ENCODE measurements at places on chromosomes 7 and 10.

DNA sequence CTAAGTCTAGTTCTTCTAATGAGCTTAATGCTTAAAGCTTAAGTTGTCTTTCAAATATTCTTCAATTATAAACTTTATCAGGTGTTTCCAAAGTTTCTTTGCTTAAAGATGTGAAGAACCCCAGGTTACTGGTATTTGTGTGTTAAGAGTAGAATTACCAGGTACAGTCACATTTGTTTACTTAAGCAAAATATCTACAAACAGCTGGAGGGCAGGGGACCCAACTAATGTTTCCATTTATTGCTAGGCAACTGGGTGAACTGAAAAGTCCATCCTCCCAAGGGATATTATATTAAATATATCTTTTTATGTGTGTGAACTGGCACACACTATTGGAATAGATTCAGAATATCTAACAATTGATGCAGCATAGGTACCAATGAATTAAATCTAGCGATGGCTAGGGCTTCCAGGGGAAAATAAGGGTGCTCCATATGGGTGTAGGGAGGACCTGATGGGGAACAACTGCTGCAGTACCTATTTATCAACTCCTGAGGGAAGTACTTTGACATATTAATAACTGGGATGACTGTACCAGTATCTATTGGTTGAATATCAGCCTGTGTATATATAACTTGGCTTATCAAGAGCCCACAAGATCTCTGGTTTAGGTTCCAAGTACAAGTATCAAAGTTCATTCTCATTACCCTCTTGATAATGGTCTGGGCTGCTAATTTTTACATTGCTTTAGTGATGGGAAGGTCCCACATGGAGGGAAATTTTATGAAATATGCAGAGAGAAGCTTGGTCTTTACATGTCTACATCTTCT is 10.3 kb upstream of the AGR3 start:
- no peak for DNase-seq

DNA sequence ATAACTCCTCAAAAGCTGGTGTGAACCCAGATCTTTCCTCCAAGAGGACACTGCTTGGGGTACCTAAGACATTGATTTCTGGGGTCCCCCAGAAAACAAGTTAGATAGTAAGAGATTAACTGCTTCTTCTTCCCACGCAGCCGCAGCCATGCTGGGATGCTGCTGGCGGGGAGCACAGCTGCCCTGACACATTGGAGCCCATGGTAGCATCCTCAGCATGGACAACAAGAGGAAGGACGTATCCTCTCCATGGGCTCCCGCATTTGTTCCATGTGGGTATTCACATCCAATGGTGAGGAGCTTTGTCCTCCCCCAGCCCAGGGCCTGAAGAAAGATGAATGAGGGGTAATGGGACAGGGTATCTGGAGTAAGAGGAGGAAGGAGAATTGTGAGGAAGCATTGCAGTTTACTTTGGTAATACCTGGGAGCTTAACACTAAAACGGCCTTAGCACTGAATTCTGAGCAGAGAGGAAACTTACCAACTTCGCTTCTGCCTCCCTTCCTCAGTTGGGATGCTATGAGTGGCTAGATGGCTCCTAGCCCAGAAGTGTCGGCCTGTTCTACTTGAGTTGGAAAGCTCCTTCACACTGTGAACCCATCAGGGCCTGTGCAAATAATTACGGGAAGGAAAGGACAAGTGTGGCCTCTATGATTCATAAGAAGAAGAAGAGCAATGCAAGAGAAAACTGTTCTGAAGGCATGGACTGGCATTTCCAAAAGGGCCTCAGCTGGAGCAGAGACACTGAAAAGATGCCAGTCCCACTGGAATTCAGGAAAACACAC is 43.9 kb downstream of the C10orf120 start:
- DNase-seq = no peak

- no peak for DNase-seq
Measured at GRCh38 chr10:34739915-34740314, 75.2 kb downstream of the PARD3 start.

GRCh38 chr7:30159698-30160143 is 24.9 kb downstream of the MTURN start:
- DNase-seq = peak; percentile 32

GRCh38 chr10:89414879-89415821 is 782 bp downstream of the IFIT5 start:
- peak; percentile 57 for DNase-seq

- no peak for DNase-seq
Measured at GRCh38 chr7:30144657-30145306, 10.0 kb downstream of the MTURN start.

- DNase-seq = no peak
Measured at GRCh38 chr7:43516581-43517342, 66.1 kb upstream of the STK17A start.

GRCh38 chr10:28058746-28059145 is 59.9 kb upstream of the ODAD2 start:
- DNase-seq = no peak

GRCh38 chr7:47283497-47284131 is 298.3 kb downstream of the TNS3 start:
- no peak for DNase-seq

- no peak for DNase-seq
Measured at GRCh38 chr7:2171855-2172254, 60.9 kb downstream of the MAD1L1 start.

- no peak for DNase-seq
Measured at GRCh38 chr10:120076996-120077706, 184.6 kb downstream of the SEC23IP start.

- DNase-seq = no peak
Measured at GRCh38 chr7:147586526-147586925, 1004.0 kb upstream of the C7orf33 start.

DNA sequence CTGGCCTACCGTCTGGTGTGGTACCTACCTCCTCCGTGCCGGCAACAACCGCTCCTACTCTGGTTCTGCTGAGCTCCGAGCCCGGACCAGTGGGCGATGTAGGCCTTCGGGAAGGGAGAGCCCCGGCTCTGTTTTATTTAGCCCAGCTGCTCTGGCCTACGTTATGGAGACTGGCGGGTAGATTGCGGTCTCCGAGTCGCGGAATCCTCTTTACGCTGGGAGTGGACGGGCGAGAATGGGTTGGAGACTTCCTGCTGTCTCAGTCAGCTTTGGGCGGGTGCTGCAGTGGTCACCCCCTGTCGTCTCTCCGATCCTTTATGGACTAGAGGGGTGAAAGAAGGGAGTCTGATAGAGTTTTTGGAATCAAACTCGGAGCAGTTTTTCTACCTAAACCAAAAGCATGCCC is 406 bp downstream of the CBLL1 start:
- no peak for DNase-seq

DNA sequence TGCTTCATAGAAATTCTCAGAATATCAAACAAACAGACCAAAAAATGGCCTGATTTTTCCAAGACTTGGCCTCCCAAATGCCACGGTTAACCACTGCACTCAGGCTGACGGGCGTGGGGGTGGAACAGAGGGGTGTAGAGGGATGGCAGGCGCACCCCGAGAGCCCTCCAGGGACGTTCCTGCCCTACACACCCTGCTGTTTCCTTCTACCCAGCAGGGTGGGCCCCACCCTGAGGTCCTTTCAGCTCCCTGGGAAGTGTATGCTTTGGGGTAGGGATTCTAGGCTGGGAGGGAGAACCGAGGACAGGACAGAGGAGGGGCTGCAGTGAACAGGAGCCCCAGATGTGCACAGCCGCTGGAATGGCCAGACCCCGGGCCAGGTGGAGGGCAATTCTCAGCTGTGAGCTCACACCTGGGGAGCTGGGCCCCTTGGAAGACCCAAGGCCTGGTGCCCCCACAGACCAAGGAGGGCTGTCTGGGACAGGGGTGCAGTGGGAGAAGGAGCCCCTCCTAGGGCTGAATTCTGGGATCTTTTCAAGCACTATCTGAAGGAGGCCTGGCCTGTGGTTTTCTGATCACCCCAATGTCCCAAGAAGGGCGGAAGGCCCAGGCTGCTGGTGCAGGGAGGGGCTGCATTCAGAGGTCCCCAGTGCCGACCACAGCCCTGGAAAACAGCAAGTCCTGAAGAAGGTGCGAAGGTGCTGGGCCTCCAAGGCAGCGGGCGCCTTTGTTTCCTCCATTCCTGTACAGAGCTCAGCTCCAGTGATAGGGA is 32.9 kb upstream of the INPP5A start:
- DNase-seq = no peak

- no peak for DNase-seq
Measured at GRCh38 chr7:108181073-108181985, 51.2 kb upstream of the LAMB4 start.

DNA sequence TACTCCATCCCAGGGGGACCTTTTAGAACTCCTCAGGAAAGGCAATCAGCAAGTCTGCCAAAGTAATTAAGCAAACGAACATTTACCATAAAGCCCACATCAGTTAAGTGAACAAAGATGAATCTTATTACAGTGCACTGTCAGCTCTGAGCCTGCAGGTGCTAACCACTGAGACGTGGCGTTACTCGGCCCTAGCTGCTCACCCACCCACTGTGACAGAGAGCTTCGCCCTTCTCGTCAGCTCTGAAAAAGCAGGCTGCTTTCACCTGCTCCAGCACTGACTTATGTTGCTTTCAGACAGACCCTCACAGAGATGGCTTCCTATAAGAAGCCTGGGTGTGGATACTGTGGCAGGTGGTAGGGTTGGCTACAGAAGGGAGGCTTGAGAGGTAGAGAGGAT is 57.7 kb upstream of the KCNIP2 start:
- DNase-seq = no peak

- no peak for DNase-seq
Measured at GRCh38 chr10:109838592-109839244, 84.6 kb downstream of the XPNPEP1 start.

GRCh38 chr7:155580367-155580766 is 34.0 kb upstream of the CNPY1 start:
- DNase-seq = no peak

DNA sequence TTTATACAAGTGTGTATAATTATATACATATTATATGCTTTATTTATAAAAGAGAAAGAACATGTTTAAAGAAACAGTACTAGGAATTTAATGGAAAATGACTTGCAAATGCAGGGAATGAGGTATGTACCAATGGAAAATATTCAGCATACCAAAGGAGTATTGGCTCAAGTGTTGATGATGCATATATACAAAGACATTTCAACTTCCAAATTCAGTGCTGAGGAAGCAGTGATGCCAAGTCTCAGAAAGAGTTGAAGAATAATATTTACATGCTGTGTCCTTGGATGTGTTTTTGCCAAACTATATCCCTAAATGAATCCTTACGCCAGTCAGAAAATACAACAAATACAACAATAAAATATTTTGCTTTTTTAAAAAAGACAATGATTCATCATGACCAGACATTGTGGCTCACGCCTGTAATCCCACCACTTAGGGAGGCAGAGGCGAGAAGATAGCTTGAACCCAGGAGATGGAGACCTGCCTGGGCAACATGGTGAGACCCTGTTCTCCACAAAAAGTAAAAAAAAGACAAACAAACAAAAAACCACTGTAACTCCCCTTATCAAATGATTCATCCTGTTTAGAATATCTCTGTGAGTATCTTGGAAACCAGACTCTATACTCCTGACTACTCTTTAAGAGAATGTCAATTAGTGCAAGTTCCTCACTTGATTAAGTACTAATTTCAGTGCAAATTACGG is 157.2 kb downstream of the CHRM2 start:
- no peak for DNase-seq
